ENCODE measurements at places on chromosomes 6 and 20.

DNA sequence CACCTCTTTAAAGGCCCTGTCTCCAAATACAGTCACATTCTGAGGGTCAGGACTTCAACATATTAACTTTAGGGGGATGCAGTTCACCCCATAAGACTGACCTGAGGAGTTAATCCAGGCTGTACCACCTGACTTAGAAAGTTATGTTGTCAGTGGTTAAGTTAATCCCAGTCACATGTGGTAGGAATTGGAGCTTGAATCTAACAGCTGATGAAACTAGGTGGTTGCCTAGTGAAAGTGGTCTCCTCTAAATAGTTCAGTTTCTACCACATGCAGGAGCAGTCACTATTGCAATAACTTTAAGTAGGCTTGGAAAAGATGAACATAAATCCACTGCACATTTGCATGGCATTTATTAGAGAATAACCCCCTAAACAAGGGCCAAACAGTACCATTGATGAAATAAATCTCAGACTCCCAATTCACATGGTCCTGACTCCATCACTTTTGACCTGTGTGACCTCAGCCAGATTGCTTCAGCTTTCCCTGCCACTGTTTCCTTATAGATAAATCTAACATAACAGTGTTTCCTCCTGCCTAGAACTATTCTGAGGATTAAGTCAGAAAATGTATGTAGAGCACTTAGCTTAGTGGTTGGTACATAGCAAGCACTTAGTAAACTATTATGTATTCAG, 20.1 kb downstream of the SAMD5 start:
- no peak for DNase-seq

GRCh38 chr20:50037575-50037974, 54.8 kb downstream of the SNAI1 start:
- DNase-seq = no peak

GRCh38 chr6:13674533-13675190, 37.0 kb downstream of the RANBP9 start:
- no peak for DNase-seq

- DNase-seq = no peak
Measured at GRCh38 chr6:133528566-133528965, 287.4 kb downstream of the EYA4 start.

GRCh38 chr6:7628909-7629308, 38.9 kb downstream of the SNRNP48 start:
- no peak for DNase-seq

- no peak for DNase-seq
Measured at GRCh38 chr6:23339268-23339667, 769.9 kb downstream of the HDGFL1 start.

- no peak for DNase-seq
Measured at GRCh38 chr20:58719258-58719657, 26.7 kb downstream of the NPEPL1 start.

- no peak for DNase-seq
Measured at GRCh38 chr6:35694462-35694861, 5.7 kb upstream of the FKBP5 start.

DNA sequence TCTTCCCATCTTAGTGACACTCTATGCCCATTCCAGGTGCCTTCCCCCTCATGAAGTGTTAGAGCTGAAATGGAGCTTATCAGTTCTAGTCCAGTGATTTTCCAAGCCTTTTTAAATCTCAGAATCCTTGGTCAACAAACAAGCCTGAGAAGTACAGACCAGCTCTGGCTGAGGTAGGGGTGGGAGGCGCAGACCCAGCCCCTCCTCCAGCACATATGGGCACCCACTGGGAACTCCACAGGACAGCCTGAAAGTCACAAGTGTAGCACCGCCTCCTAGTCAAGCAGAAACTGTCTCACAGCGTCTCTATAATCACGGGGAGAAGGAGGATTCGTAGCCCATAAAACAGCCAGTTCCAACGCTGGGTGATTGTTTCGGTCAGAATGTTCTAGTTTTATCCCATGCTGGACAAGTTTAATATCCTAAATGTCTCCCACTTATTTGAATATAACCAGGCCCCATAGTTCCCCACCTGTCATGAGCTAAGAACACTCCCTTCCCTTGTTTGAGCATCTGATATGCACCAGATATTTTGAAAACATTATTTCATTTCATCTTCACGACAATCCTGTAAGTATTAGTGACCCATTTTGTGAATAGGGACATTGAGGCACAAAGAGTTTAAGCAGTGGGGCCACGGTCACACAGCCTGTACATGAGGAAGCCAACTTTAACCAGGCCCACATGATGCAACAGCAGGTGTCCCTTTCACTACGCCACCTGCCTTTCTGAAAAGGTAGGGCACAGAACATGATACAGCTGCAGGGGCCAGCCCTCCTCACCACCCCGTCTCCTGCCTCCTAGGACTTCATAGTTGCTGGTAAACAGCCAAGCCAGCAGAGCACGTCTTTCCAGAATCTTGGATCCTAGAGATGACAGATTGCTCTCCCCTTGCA, 40.1 kb downstream of the TRAF3IP2 start:
- no peak for DNase-seq

DNA sequence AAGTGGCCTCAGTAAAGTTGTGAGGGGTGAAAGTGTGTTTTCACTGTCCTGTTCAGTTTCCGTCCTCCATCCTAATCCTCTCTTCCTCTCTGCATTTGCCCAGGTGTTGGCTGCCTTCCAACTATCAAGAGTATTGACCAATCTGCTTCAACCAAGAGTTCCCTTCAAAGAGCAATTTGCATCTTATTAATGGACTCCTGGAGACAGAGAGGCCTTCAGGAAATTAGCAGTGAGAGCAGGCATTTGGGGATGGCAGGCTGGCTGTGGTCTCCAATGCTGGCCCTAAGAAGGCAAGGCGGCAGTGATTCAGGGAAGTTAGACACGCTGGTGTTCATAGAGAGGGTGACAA, 77.2 kb downstream of the GPR6 start:
- DNase-seq = no peak

DNA sequence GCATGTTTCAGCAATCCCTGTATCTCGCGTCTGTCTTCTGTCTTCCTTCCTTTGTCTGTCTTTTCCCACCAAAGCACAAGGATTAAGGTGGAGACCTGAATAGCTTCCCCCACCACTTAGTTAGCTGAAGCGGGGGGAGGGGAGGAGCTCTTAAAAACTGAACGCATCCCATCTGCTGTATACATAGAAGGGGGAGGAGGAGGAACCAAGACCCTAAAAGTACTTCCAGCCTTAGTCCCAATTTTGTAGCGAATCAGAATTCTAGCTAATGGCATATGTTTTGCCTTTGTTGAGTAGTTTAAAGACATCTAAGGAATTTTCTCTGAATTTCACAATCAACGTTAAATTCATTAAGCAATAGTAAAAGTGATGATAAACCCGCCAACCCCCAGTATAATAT, 47.9 kb downstream of the GNAS start:
- no peak for DNase-seq
